Uterus (tissue), 4 donors: ENCODE measurements at places on chromosomes 5 and 9. TPM values are rescaled to one million over a fixed set of nuclear protein-coding genes. Genes with fewer than 3 reads are reported as not detected.

DNA sequence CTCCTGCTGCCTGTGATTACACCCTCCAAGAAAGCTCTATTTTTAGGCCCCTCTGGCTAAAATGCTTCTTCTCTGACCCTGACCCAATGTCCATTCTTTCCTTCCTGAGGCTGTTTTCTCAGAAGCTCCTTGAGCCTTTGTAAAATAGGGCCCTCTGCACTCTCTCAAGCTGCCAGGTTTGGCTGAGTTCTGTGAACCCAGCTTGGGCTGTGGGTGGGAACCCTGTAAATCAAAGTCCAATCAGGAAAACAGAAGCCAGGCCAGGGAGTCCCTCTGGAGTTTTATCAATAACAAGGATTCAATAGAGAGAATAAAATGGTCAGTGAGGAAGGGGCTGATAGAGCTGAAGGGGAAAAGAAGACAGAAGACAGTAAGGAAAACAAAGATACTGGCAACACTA is 43.7 kb upstream of the ERCC6L2 start:
- no peak for DNase-seq

IL5 gene
- not detected for total RNA-seq

VCAN gene
- total RNA-seq, result 833 TPM

TEX48 gene
- not detected for total RNA-seq

DCANP1 gene
- not detected for total RNA-seq

- DNase-seq, result no peak
Observed at GRCh38 chr9:87490225-87490624, 7.4 kb upstream of the DAPK1 start.
